IMR-90 (cell line): ENCODE measurements at places on chromosomes 4 and X. TPM values are rescaled to one million over a fixed set of nuclear protein-coding genes. Genes with fewer than 3 reads are reported as not detected.

The GATA1 gene
- polyA plus RNA-seq = not detected in 2 replicates

The FGFR3 gene
- 0.67 and 0.93 TPM in 2 replicates for polyA plus RNA-seq

GRCh38 chrX:50853399-50853798, 39.4 kb upstream of the SHROOM4 start:
- DNase-seq = no peak

DNA sequence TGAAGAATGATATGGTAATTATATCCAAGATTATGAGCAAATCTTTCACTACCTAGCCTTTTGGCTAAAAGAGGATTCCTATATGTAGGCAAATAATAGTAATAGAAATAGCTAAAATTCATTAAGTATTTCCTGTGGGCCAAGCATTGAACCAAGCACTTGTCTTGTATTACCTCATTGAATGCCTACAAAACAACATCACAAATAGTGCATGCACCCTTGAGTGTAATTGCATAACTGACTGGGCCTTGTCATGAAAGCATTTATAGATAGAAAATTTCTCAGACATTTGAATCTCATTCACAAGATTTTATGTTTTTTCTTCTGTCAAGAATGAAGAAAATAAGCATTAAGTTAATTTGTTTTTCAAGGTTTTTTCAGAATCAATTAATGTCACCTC, 3.9 kb upstream of the HPGDS start:
- DNase-seq = no peak

The PPM1K gene
- 5.4 and 6.1 TPM in 2 replicates for polyA plus RNA-seq
